IPS DF 19.7 (cell line): ENCODE measurements at places on chromosomes 5 and 9.

DNA sequence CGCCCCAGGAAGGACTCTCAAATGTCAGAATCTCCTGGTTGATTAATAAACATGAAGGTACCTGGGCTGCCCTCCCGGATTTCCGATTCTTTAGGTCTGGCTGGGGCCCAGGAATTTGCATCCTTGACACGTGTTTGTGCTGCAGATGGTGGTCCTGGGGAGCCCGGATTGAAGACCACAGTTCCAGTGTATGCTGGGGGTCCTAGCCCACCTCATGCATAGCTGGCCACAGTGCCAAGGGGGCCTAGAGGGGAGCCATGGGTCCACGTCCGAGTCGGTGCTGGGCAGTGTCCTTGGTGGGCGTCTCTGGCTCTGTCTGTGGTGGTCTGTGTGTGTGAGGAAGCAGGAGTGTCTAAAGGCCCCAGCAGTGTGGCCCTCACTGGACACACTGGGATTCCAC is 3.2 kb downstream of the NCS1 start:
- DNase-seq: no peak

DNA sequence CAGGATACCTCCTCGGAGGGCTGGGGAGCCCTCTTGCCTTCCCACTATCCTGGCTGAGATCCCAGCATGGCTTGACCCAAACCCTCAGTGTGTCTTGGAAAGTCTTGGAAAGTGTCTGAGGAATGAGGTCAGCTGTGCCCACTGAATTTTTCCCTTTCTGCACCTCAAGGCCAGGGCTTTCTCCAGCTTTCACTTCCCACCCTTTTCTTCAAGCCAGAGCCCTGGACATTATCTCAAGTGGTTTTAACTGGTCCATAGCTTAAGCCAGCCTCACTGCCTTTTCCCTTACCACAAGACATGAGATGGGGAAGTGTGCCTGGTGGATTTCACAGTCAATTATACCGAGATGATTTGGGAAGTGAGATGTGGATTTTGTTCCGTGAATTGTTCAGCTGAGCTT is 35.7 kb upstream of the LHX2 start:
- DNase-seq: no peak

GRCh38 chr9:81968026-81968425 is 20.5 kb upstream of the SPATA31D1 start:
- DNase-seq: no peak

DNA sequence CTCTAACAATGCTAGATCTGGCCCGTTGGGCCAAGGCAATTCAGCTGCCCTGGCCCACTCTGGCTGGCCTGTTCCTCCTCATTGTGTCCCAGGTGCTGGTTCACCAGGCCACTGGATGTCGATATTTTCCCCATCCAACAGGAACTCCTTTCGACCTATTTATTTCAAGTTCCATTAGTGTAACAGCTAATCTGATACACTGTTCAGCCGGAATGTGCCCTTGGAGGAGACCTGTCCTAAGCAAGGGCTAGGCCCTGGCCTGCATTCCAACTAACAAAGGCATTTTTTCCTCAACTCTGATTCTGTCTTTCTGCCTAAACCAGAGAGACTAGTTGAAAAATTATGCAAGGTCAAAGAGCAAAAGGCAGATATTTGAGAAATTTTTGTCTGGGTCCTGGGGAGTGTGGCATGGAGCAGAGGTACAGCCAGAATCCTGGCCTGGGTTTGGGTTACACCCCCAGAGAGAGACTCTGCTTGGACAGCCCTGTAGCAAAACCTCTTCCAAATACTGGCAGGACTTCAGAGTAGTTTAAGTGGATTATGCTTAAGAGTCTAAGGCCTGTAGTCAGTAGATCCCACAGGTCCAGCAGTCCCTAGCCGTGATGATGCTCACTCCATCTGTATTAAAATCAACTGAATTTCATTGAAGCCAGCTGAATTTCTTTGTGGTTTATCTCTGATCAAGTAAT is 36.1 kb downstream of the MARCHF11 start:
- no peak for DNase-seq

DNA sequence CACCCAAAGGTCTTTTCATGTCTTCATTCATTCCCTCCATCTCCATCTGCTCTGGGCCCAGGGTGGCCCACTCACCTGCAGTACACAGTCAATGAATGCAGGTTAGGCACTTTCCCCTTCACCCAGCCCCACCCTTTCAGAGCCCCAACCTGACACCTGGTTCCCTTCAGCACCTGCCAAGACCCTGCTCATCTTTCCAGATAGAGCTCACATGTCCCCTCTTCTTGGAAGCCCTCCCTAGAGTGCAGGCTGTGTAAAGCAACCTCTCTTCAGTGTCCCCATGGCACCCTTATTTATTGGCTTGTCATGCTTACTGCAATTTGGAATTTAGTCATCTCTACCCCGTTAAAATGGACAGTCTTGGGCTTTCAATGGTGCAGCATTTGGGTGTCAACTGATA is 13.0 kb upstream of the CPEB4 start:
- no peak for DNase-seq

DNA sequence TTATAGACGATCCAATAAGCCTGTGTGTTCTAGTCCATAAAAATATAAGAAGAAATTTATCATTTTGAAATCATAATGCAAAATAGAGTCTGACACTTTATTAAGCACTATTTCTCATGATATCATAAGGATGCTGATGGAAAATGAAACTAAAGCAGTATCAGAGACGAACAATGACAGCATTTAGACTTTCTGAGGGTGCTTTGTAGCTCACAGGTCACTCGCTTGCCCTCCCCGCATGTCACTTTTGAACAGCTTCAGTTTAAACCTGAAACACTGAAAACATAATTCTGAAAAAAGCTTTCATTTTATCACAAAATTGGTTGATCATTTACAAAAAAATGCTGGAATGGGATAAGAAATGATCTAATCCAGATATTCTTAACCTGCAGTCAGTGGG is 247.1 kb downstream of the EBF1 start:
- DNase-seq: no peak

DNA sequence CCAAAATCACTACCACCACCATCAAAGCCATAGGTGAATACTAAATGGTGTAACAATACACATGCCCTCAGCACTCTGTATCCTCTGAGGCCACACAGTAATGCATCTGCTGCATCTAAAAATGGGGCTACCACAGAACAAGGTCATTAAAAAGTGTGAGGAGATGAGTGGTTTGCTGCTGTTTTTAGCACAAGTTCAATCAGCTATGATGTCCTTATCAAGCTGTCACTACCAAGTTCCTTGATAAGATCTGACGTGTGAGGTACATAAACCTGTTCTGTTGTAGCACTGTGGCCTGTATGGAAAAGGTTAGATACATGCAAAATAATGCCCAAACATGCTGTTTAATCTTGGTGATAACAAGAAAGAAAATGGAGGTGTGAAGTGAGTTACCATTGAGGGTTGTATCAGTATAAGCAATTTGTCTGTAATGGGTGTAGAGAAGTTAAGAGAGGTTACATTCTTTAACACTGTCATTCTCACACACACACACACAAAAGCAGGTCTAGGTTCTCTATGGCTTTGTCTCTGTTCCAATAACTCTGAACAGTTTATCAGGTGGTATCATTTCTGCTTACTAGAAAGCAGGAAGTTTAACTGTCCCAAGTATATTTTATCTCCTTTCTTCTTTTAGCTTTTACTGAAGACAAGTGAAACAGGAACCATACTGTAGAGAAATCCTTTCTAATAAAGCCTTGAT is 252.9 kb downstream of the CWC27 start:
- DNase-seq: no peak

- no peak for DNase-seq
These were observed 329.6 kb downstream of the ADAMTS6 start for GRCh38 chr5:65152131-65152530.

DNA sequence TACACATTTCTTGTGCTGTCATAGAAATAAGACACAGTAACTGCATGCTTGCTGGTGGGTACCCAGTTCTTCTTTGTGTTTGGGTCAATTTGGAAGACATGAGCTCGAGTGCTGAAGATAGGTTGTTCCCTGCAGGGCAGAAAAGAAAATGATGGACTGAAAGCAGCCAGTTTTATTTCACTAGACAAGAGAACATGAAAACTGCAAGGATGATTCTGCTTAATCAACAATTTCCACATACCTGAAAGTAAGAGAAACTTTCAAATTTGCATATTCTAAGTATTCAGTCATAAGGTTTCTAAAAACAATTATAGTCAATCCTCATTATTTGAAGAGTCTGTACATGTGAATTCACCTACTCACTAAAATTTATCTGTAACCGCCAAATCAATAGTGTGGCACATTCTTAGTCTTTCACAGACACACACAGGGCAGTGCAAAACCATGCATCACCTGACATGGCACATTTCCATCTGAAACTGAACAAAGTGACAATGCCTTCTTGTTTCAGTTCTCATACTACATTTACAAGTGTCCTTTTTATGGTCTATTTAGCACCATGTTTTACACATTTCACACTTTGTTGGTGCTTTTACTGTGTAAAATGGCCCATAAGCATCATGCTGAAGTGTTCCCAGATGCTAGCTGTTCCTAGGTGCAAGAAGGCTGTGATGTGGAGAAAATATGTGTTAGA is 56.9 kb downstream of the HOMER1 start:
- no peak for DNase-seq

- no peak for DNase-seq
These were observed 3.9 kb upstream of the PHF24 start for GRCh38 chr9:34954225-34954624.

DNA sequence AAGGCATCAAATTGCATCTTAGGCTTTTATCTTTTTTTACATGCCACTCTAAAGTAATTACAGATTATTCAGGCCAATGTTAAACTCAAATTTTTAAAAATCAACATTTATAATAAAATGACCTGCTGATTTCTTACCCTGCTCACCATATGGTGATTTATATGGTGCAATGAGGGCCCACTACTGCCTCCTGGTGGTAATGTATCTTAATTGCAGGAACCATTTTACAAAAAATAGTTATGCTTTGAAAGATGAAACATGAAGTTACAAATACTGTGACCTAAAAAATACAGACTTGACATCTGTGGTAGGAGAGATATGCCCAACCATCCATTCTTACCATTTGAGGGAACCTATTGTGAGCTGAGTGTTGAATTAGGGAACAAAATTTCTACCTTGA is 292.6 kb upstream of the TAS2R1 start:
- no peak for DNase-seq

DNA sequence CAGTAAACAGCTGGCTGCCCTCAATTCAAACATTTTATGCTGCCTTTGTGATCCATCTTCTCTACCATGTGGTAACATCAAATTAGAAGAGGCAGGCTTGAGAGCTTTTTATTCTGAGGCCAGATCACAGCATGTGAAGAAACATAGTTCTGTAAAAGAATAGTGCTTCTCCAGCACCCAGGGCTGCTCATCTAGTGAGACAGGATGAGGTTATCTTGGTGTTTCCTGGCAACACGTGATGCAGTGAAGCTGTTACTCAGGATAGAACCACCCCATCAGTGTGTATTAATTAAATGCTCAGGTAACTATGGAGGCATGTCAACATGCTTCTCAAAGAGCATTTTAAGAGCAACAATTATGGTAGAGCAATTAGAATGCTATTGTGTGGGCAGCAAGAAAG is 400.5 kb upstream of the ACO1 start:
- DNase-seq: no peak

GRCh38 chr5:115461506-115462290 is 82.9 kb downstream of the FEM1C start:
- DNase-seq: no peak

- peak; percentile 61 for DNase-seq
These were observed 92.1 kb downstream of the PDZD2 start for GRCh38 chr5:31731016-31731415.

- no peak for DNase-seq
These were observed 6.1 kb downstream of the GAS1 start for GRCh38 chr9:86941197-86941596.

DNA sequence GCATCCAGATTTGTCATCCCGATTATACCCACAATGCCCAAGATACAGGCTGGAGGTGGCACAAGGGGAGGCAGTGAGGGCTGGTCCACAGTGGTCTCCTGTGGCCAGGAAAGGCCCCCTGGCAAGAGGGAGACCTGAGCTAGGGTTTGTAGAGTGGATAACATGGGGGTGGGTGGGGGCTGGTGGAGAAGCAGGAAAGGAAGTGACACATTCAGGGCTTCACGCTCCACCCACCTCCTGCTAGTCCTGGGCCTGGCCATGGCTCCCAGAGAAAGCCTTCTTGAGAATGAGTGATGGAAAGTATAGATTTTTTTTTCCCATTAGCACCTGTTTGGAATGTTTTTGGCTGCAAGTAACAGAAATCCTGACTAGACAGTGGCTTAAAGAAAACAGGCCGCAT is 81.3 kb downstream of the ANKRD33B start:
- no peak for DNase-seq

DNA sequence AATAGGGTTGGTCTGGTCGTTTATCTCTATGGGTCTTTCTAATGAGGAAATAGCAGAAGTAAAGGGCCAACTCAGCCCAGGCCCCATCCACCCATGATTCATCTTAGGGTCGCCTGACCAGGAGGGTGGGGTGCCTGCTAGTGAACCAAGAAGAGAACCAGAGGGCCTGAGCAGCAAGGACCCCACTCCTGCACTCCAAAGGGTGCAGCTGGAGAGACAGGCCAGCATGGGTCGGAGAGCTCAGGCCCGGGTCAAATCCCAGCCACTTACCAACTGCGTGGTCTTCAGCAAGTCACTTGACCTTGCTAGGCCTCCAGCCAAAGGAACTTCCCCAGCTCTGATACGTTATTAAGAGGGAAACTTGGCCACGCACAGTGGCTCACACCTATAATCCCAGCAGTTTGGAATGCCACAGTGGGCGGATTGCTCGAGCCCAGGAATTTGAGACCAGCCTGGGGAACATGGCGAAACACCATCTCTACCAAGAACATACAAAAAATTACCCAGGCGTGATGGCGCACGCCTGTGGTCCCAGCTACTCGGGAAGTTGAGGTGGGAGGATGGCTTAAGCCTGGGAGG is 4.3 kb downstream of the BBLN start:
- no peak for DNase-seq

DNA sequence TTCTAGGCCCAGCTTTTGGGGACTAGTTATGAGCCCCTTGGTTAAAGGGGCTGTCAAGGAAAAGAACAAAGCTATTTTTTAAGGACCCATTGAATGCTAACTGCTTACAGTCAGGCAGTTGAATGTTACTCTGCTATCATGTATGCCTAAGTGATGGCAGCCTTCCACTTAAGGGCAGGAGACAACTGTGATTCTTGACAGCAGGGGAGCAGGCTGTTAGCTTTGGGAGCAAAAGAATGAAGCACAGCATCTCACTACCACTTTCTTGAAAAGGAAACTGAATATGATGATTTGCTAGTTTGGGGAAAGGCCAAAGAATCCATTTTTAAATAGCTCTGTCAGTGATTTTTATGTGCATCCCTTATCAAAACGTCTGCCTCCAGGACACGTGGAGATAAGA is 221.6 kb downstream of the SH3GL2 start:
- DNase-seq: no peak

- DNase-seq: no peak
These were observed 59.2 kb downstream of the WNK2 start for GRCh38 chr9:93243112-93243511.

DNA sequence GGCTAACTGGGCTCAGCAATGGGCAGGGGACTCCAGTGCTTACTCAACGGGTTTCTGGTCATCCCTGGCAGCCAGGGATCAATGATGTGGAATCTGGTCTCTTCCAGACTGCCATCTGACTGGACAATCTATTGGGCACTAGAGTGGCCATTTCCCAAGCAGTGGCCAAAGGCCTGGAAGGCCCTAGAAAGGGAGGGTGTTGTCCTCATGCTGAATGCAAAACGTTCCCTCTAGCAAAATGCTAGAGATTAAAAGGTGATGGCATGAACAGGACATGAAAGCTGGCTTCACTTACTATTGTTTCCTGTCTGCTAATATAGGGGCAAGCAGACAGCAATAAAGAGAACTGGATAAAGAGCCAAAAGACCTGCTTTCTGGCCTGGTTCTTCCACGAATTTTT is 254.2 kb upstream of the PANK3 start:
- no peak for DNase-seq
